Psoas muscle (tissue), 8 donors: ENCODE measurements at places on chromosomes 7 and 10. TPM values are rescaled to one million over a fixed set of nuclear protein-coding genes. Genes with fewer than 3 reads are reported as not detected.

Gene ZNF37A
- total RNA-seq, result 9.1 TPM

GRCh38 chr10:95579835-95580535 lies 18.8 kb upstream of the SORBS1 start:
- no peak for DNase-seq
- peaks cover 10% of the 10 kb centered on the region for H3K4me1 ChIP-seq
- no peak overlapping the region for H3K4me3 ChIP-seq

DNA sequence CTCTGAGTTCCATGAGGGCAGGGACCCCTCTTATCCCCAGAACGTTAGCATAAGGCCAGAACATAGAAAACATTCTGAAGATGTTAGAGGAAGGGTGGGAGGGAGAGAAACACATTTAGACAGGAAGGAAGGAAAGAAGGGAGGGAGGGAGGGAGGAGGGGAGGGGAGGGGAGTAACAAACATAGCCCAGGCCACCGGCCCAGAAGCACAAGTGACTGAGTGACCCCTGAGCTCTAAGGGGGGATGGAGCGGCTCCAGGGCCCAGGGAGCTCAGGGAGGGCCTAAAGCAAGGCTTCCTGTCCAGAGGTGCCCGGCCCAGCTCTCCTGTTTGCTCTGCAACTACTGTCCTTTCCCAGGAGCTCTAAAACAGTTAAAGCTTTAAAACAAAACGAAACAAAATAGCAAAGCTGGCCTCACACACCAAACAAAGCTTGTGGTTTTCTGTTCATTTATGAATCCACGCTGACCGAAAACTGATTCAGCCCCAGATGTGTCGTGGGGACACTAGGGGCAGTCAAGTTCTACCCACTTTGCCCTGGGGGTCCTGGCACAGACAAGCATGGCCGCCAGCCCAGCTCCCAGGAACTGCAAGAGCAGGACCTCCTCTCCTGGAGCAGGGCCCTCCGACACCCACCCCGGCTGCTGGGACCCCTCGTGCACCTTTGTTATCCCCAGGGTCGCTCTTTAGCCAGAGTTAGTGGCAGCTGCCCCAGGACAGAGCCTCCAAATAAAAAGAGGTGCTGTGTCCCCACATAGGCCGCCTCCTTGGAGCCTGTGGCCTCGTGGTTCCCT lies 496.2 kb upstream of the FOXK1 start:
- H3K27me3 ChIP-seq, result no peaks in the 10 kb centered on the region
- no peaks in the 10 kb centered on the region for H3K36me3 ChIP-seq
- no peak overlapping the region for H3K27ac ChIP-seq
- H3K4me3 ChIP-seq, result no peak overlapping the region
- H3K4me1 ChIP-seq, result no peaks in the 10 kb centered on the region
- DNase-seq, result no peak

DNA sequence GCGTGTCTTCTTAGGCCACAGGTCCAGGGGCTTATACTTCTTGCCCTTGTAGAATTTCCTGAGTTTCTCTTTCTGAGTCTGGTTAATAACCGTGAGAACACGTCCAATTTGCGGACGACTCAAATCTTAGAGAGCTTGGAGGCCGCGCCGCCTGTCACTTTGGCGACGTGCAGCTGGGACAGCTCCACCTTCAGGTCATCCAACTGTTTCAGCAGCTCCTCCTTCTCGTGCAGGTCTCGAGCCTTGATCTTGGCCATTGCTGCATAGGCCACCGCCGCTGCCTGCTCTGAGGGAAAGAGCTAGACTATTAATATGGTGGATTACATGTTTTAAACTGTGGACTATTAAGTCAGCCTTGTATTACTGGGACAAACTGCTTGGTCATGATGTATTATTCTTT lies 26.9 kb downstream of the EVX1 start:
- no peaks in the 10 kb centered on the region for H3K27me3 ChIP-seq
- H3K36me3 ChIP-seq, result no peaks in the 10 kb centered on the region
- H3K4me3 ChIP-seq, result no peak overlapping the region
- no peak for DNase-seq
- no peak overlapping the region for H3K27ac ChIP-seq

GRCh38 chr10:114350751-114351150 lies 53.6 kb downstream of the AFAP1L2 start:
- no peak overlapping the region for H3K4me3 ChIP-seq
- no peaks in the 10 kb centered on the region for H3K36me3 ChIP-seq
- no peaks in the 10 kb centered on the region for H3K27me3 ChIP-seq
- H3K4me1 ChIP-seq, result no peaks in the 10 kb centered on the region
- no peak overlapping the region for H3K27ac ChIP-seq

Gene TNS3
- 43.5 TPM for total RNA-seq

Gene NEUROG3
- total RNA-seq, result not detected

DNA sequence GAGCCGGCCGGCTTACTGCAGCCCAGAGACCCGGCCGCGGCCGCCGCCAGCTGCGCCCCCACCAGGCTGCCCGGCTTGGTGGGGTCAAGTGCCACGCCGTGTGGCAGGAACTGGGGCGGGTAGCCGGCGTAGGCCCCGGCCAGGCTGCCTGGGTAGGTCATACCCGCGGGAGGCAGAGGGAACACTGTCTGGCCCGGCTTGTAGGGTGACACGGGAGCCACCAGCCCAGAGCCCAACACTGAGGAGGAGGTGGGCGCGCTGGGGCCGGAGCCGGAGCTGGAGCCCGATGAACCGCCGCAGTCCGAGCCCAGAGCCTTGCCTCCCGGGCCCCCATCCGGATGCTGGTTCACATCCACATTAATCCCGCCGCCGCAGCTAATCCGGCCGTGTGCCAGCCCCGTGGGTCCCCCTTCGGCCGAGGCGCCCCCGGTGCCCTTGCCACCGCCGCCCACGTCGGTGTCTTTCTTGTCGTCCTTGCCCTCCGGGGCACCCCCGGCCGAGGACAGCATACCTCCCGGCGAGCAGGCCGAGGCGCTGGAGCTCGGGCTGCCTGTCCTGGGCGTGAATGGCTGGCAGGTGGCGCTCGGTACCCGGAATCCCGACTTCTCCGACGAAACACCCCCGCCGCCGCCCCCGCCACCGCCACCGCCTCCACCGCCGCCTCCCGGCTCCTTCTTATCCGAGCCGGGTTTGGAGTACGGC lies 2.0 kb downstream of the ZNF503 start:
- H3K36me3 ChIP-seq, result no peaks in the 10 kb centered on the region
- H3K4me3 ChIP-seq, result peak overlapping the region; percentile 90
- DNase-seq, result peak; percentile 92
- no peak overlapping the region for H3K27ac ChIP-seq
- H3K27me3 ChIP-seq, result peaks cover 75% of the 10 kb centered on the region
- H3K4me1 ChIP-seq, result peaks cover 11% of the 10 kb centered on the region

GRCh38 chr10:70186571-70186970 lies 16.3 kb upstream of the SAR1A start:
- no peak for DNase-seq
- H3K36me3 ChIP-seq, result no peaks in the 10 kb centered on the region
- H3K27me3 ChIP-seq, result no peaks in the 10 kb centered on the region
- no peak overlapping the region for H3K27ac ChIP-seq
- no peak overlapping the region for H3K4me3 ChIP-seq

Gene ANKRD30A
- total RNA-seq, result not detected

DNA sequence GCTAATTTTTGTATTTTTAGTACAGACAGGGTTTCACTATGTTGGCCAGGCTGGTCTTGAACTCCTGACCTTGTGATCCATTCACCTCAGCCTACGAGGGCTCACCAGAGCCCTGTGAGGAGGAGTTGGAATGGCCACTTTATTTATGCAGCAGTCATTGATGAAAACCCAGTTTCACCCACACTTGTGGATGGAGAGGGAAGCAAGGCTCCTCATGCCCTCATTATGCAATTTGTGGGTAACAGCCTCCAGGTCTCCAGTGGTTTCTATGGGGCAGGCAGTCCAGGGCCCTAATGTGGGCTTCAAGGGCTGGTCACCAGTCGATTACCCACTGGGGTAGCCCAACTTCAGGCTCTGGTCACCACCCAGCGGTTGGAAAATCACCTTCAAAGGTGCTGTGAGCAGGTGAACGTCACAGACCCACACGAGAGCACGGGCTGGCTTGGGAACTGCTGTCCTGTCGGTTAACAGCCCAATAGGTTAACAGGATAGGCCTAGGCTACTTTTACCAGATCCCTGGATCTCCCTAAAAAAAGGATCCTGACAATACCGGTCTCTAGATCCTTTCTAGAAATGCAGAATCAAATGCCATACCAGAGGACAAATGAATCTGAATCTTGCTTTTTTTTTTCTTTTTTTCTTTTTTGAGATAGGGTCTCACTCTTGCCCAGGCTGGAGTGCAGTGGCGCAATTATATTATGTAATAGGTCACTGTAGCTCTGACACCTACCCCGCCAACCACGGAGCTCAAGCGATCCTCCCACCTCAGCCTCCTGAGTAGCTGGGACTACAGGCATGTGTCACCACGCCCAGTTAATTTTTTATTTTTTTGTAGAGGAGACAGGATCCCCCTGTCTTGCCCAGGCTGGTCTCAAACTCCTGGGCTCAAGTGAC lies 97.8 kb downstream of the SLC37A3 start:
- no peaks in the 10 kb centered on the region for H3K4me1 ChIP-seq
- DNase-seq, result no peak
- H3K36me3 ChIP-seq, result no peaks in the 10 kb centered on the region
- no peaks in the 10 kb centered on the region for H3K27me3 ChIP-seq
- no peak overlapping the region for H3K4me3 ChIP-seq
- no peak overlapping the region for H3K27ac ChIP-seq

Gene CALHM1
- not detected for total RNA-seq

DNA sequence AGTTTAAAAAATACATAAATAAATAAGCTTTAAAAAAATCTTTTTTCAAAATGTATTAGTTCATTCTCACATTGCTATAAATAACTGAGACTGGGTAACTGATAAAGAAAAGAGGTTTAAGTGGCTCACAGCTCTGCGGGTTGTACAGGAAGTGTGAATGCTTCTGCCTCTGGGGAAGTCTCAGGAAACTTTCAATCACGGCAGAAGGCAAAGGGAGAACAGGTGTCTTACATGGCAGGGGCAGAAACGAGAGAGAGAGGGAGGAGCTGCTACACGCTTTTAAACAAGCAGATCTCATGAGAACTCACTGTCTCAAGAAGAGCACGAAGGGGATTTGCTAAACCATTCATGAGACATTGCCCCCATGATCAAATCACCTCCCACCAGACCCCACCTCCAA lies 114.6 kb downstream of the DNAJC1 start:
- H3K4me1 ChIP-seq, result no peaks in the 10 kb centered on the region
- H3K4me3 ChIP-seq, result no peak overlapping the region
- no peaks in the 10 kb centered on the region for H3K36me3 ChIP-seq
- H3K27ac ChIP-seq, result no peak overlapping the region
- no peaks in the 10 kb centered on the region for H3K27me3 ChIP-seq

DNA sequence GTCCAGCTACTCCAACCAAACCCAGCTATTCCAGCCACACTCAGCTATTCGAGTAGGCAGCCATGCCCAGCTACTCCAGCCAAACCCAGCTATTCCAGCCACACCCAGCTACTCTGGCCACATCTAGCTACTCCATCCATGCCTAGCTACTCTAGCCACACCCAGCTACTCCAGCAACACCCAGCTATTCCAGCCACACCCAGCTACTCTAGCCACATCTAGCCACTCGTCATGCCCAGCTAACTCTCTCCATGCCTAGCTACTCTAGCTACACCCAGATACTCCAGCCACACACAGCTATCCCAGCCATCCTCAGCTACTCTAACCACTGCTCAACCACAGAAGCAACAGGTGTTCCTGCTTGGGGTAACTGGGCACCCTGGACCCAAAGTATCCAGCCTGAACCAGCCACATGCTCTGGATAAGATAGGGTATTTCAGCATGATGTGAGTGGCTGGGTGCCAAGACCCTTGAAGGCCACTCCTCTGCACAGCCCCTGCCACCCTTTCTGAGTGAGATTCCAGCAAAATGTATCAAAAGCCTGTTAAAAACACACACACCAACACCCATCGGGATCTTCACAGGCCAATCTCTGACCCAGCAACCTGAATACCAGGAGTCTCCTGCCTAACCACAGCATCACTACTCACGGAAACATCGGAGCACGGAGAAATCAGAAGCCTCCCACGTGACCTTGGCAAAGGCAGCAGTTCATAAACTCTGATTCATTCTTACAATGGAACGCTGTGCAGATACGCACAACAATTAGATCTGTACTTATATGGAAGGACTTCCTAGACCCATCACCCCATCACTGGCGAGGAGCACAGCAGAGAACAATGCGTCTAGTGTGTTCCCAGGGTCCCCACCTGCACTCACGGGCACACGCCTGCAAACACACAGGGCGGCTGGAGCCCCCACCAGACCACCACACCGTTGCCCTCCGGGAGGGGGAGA lies 51.8 kb upstream of the DNAAF5 start:
- H3K4me1 ChIP-seq, result no peaks in the 10 kb centered on the region
- no peak overlapping the region for H3K27ac ChIP-seq
- H3K4me3 ChIP-seq, result no peak overlapping the region
- no peaks in the 10 kb centered on the region for H3K27me3 ChIP-seq
- DNase-seq, result no peak
- H3K36me3 ChIP-seq, result no peaks in the 10 kb centered on the region

GRCh38 chr7:19852192-19852591 lies 78.8 kb upstream of the TMEM196 start:
- no peaks in the 10 kb centered on the region for H3K4me1 ChIP-seq
- H3K27me3 ChIP-seq, result no peaks in the 10 kb centered on the region
- H3K36me3 ChIP-seq, result no peaks in the 10 kb centered on the region
- H3K4me3 ChIP-seq, result no peak overlapping the region
- no peak for DNase-seq

GRCh38 chr10:46018453-46019176 lies 11.8 kb downstream of the NCOA4 start:
- H3K4me1 ChIP-seq, result peaks cover 76% of the 10 kb centered on the region
- peaks cover 11% of the 10 kb centered on the region for H3K36me3 ChIP-seq
- DNase-seq, result no peak
- H3K27ac ChIP-seq, result peak overlapping the region; percentile 13

DNA sequence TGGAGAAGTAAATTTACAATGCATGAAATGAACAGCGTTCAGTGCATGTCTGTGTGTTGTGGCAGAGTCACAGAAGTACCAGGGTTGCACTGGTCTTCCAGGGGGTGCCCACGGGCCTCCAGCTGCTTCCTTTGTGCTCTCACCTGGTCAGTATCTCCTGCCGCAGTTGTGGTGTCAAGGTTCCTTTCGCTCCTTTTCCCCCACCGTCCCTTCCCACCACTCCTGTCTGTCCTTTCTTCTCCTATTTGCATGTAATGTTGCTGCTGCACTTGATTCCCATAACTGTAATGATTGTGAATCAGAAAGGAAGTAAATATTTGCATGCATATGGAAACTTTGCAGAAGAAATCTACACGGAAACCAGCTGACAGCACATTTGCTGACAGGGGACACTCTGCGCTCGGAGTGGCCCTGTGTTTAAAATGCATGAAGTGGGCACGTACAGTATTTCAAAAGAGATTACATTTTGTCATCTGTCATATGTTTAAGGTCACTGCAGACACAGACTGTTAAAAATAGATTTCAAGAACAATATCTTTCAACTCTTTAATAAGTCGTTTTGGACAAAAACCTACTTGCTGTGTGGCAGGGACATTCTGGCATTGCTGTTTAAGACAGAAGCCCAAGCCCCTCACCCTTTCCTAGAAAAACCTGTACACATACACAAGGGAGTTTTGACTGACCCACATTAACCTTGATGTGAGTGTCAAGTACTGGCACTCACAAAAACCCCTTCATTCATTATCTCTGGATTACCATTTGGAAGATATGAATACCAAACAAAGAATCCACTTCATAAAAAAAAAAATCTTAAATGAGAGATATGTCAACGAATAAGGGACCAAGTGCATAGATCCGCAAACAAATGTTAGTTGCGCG lies 336.7 kb upstream of the KLF6 start:
- peak overlapping the region; percentile 17 for H3K27ac ChIP-seq
- no peak for DNase-seq
- no peaks in the 10 kb centered on the region for H3K4me1 ChIP-seq
- no peaks in the 10 kb centered on the region for H3K36me3 ChIP-seq
- no peaks in the 10 kb centered on the region for H3K27me3 ChIP-seq
- H3K4me3 ChIP-seq, result no peak overlapping the region

GRCh38 chr7:139181404-139181803 lies 49.6 kb upstream of the UBN2 start:
- no peak overlapping the region for H3K27ac ChIP-seq
- no peak for DNase-seq
- H3K36me3 ChIP-seq, result no peaks in the 10 kb centered on the region
- no peak overlapping the region for H3K4me3 ChIP-seq

Gene GPR15LG
- not detected for total RNA-seq
